ENCODE measurements at places on chromosomes 6 and 20. TPM values are rescaled to one million over a fixed set of nuclear protein-coding genes. Genes with fewer than 3 reads are reported as not detected.

The SPEF1 gene
- not detected for total RNA-seq

The GPR63 gene
- 7.7 TPM for total RNA-seq

The ENPP3 gene
- 4.4 TPM for total RNA-seq

DNA sequence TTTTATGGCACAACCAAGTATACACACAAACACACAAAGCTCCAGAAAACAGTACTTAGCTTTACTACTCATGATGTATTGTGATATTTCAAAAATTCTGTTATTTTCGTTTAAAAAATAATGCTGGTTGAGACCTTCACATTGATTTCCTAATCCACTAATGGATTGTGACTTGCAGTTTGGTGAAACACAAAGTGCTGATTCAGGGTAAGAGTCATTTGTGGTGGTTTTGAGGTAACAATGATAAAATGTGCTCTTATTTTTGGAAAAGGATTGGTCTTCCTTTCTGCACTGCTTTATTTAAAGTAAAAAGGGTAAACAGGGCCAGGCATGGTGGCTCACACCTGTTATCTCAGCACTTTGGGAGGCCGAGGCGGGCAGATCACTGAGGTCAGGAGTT is 1.9 kb downstream of the AAR2 start:
- DNase-seq, result no peak

- peak; percentile 60 for DNase-seq
Measured at GRCh38 chr6:40907198-40907701, 131.8 kb downstream of the UNC5CL start.

GRCh38 chr20:63627751-63628245 is 897 bp upstream of the GMEB2 start:
- DNase-seq, result no peak

DNA sequence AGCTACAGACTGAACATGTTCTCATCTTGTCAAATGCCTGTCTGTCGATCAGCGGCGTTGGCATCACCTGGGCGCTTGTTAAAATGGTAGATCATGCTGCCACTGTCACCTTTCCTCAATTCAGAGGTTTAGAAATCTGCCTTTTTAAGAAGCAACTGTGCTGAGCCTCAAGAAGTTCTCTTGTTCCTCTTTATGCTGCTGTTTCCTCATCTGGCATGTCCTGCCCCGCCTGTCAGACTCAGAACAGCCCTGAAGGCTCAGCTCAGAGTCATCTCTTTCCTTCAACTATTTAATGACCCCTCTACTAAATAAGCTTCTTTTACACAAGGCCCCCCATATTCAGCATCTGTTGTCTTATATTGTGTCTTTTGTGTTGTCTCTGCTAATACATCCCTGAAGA is 368.2 kb downstream of the EPM2A start:
- DNase-seq, result no peak

GRCh38 chr6:156544046-156544445 is 233.1 kb upstream of the ARID1B start:
- DNase-seq, result no peak

DNA sequence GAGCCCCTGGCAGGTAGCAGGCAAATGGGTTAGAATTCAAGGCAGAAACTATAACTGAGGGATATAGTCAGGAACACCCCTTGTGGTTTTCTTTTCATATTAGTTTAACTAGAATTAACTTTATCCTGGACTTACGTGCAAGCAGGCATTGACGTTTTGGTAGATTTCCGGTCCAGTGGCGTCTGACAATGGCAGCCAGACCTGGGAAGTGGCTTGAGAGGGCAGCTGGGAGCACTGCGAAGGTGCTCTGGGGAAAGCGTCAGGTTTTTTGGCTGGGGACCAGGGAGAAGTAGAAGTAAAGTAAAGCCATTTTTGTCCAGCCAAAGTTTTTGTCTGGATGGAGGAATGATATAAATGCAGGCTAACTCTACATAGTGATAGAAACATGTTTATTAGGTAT is 8.4 kb upstream of the ACSS1 start:
- no peak for DNase-seq
